ENCODE measurements at places on chromosomes 7 and 10.

GRCh38 chr10:10133281-10133680 is 884.4 kb upstream of the CELF2 start:
- DNase-seq, result no peak

GRCh38 chr7:45576249-45576929 is 2.2 kb downstream of the ADCY1 start:
- DNase-seq, result no peak

DNA sequence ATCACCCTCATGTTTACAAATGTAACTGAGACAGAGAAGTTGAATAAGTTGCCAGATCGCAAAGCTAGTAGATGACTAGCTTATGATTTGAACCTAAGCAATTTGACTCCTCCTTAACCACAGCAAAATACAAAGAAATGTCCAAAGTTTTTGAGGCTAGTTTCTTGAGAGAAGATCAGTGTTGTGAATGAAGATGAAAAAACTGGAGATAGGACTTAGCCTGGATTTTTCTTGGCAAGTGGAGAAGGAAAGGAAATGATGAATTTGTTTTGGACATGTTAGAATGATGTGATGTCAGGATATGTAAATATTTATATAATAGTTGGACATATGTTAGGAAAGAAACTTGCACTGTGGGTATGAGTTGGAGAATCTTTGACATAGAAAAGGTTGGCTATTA is 149.8 kb downstream of the LSMEM1 start:
- DNase-seq, result no peak

DNA sequence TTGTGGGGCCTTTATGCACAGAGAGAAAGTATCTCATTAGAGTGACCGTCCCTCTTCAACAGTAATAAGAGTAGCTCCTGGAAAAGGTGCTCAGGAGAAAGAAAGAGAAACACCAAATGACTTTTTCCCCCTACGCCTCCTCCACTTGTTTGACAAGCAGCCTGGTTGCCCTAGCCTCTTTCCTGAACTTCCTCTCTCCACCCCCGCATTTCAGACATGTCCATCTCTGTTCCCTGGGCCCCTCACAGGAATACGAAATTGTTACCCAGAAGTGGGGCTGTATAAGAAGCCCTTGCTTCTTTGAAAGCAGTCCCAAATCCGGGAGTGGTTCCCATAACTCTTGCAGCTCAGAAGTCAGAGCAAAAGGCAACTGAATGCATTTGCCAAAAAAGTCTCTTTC is 119.6 kb upstream of the ADO start:
- DNase-seq, result no peak

DNA sequence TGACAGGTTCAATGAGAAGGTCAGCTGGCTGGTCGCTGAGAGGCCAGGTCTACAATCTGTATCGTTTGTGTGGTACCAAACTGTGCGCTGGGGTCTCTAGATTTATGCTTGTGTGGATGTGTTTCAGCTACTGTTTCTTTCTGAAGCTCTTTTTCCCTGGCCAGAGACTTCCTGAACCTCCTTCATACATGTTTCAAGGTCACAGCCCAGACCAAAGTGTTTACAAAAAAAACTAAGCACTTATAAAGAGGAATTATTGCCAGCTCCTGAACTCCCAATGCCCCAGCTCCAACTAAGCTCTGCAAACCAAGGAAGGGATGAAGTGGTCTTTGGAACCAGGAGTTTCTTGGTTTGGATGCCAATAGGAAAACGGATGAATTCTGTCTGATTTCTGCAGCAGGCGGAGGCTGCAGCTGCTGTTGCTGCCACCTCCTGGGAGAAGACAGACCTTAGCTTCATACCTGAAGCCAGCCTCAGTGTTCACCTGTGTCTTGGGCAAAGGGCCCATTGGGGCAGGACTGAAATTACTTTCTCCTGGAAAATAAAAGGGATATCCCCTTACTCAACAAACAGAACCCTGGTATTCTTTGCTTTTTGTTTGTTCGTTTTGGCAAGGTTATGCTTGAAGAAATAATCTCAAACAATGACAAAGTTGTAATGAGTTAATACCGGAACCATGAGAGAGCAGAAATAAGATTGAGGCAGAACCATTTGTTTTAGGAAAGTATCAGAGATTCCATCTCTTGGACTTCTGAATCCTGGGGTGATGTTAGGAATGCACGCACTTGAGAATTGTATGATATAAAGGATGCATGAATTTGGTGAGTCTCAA is 24.6 kb upstream of the MKLN1 start:
- DNase-seq, result peak; percentile 48

- no peak for DNase-seq
Observed at GRCh38 chr10:62559481-62560200, 185.5 kb downstream of the ZNF365 start.

- no peak for DNase-seq
Observed at GRCh38 chr10:70583669-70584037, 18.9 kb downstream of the PRF1 start.

DNA sequence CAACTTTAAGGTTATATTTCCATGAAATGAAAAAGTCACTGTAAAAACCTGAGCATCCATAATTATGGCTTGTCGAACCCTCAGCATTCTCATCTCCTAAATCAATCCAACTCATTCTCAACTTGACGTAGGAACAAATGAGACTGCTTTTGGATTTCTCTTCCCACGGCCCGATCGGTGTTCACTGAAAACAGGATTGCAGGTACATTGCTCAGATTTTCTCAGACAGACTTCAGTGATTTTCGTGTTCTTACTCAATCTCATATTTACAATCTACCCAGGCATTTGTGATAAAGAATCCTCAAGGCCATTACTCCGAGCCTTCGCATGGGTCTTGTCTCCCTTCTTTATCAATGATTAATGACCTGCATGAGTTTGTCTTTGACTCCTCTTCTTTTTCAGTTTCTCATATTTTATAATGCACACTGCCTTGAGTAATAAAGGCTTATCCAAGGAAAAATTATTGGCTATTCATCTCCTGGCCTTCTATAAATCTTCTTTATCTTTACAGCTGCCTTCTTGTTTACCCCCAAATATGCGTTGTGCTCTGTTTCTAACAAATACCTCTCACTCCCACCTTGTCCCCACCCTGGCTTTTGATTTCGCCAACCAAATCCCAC is 90.4 kb upstream of the MYO3A start:
- DNase-seq, result no peak

DNA sequence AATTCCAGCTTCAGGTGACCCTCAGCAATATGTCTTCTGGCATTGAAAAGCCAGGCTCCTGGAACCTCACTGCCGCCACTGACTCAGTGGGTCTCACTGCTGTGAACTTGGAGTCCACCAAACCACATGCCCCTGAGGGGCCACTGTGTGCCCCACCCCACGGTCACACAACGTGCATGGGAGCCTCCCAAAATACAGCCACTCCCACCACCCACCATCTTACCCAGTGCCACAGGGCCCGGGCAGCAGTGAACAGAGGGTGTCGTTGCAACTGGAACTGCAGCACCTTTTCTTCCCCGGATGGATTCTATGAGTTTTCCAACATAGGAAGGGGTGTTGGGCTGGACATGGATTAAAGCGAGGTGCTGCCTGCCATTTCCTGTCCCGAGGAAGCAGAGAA is 60.1 kb downstream of the ASB13 start:
- DNase-seq, result no peak

DNA sequence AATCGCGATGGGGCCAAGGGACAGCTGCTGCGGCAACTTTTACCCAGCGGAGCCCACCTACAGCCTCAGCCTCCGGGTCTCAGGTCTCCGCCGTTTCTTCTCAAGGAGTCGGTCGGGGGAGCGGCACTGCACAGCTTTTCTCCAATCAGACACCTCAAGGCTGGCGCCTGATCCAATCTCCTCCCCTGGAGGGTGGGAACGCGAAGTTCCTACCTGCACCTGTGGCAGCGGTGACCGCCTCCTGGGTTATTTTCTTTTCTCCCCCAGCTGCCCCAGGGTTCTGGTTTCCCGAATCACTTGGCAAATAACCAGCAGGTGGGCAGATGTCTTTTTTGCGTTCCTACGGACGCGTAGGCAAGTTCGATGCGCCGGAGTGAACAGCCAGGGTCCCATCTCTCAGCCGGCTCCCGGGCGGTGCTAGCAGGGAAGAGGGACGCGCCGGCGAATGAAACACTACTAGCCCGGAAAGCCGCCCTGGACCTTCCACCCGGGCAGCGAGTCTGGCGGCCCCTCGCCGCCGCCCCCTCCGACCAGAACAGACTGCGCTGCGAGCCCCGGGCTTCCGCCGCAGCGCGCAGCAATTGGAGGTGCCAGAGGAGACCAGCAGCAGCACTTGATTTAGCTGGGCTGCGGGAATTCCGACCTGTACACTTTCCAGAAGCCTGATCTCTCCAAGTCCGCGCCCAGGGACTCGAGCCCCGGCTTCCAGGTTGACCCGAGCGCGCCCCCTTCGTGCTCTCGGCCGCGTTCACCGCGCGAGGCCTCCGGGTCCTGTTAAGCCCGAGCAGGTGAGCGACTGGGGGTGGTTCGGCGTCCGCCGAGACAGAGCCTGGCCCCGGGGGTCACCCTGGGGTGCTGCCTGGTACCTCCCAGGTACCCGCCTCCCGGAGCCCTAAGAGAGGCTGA is at the start of gene PRR15:
Gene PRR15, plus strand, starts transcription at position 246 of the 906 bp plus-strand sequence. CDS start 2,495 bp downstream, outside the sequence.
- DNase-seq, result no peak

DNA sequence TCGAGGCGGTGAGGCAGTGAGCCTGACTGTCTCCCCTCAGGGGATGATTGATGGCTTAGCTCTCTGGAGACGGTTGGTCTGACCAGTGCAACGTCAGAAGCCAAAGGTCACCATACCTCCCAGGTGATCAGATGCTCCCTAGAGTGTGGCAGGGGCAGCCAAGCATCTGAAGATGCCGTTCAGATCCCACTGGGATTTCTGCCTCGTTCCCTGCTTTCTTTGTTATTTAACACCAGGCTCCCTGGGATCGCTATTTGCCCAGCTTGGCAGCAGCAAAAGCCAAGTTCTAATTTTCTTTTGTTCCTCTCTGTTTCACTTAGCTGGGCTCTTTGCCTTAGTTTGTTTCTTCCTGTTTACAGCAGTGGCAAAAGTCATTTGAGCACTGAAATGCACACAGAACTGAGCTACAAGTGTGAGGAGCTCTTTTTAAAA is 53.5 kb upstream of the SVIL start:
- no peak for DNase-seq

GRCh38 chr7:25643286-25643685 is 415.0 kb upstream of the NPVF start:
- DNase-seq, result no peak

GRCh38 chr10:114611617-114612016 is 46.5 kb downstream of the ABLIM1 start:
- DNase-seq, result no peak

GRCh38 chr10:100007231-100008141 is 2.3 kb downstream of the DNMBP start:
- DNase-seq, result no peak

GRCh38 chr10:127525686-127526085 is 23.4 kb upstream of the NPS start:
- no peak for DNase-seq

DNA sequence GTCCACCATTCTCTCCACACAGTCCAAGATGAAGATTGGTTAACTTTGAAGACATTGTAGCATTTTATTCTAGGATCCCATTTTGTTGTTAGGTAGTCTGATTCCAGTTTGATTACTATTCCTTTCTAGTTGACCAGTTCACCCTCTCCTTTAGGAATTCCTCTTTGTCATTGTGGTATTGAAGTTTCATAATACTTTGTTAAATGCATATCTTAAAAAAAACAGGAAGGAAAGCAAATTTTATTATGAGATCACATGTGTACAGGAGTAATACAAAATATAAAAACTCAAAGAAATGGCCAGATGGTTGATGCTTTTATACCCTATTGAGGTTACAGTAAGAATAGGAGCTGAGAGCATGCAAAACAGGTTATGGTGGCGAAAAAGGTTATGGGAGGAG is 15.5 kb upstream of the SEMA3C start:
- no peak for DNase-seq

- DNase-seq, result no peak
Observed at GRCh38 chr10:609262-609658, 80.2 kb downstream of the DIP2C start.

GRCh38 chr10:129774736-129775401 is 189.2 kb downstream of the EBF3 start:
- no peak for DNase-seq

DNA sequence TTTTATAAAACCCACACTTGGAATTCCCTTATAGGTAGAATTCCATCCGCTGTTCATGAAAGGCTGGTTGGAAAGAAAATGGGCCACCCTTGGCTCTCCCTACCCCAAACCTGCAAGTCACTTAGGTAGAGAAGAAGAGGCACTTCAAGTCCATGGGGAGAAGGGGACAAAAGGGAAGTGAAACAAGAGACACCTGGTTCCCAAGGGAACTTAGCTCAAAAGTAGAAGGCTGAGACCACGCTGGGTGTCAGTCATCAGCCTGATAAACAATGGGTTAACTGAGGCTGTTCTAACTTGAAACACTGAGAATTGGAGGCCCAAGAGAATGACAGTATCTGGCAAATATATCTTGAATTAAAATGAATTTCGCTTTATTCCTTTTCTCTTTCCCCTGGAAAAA is 330.8 kb upstream of the NFE2L3 start:
- peak; percentile 36 for DNase-seq

- DNase-seq, result no peak
Observed at GRCh38 chr7:28937103-28937502, 21.0 kb downstream of the TRIL start.

DNA sequence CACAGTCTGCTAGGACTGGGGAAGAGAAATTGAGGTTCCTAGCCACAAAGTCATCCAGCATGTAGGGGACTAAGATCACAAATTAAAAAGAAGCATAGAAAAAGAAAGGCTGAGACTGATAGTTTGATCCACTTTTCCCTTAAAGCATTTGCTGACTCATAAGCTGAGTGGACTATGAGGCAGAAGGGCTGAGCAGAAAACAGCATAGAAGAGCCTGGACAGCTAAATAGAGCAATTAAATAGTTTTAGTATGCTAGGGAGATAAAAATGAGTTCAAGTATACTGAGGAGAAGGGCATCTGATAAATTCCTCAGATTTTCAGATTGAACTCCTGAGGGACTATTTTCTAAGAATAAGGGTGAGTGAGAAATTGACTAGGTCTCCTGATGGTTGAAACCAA is 155.9 kb upstream of the EGR2 start:
- no peak for DNase-seq

GRCh38 chr10:104842704-104843103 is 201.6 kb downstream of the SORCS3 start:
- DNase-seq, result no peak

DNA sequence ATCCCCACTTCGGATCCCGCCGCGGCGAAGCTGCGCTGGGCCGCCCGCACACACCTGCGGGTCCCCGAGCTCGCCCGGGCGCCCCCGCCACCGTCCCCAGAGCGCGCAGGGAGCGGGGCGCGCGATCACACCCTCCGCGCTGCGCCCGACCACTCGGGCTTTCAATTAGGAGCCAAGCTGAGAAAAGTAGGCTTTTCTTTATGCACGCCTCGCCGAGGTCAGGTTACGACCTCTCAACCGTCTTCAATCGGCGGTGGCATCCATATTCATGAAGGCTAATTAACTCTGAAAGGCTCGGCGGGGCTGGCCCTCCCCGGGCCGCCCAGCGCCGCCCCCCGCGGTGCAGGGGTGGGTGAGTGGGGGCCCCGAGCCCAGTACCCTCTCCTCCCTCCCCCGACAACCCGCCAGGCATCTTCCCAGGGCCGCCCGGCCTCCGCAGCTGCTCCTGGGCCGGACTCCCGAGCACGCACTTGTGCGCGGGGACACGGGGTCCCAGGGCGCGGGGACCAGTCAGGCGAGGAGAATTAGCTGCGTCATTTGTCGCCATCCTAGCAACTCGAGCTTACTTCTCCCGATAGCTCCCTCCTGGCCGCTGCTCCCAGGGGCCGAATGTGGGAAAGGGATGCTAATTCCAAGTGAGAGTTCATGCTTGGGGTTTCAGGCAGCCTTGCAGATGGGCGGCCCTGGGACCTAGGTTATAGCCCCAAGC is 155.5 kb upstream of the LYZL2 start:
- DNase-seq, result peak; percentile 56

GRCh38 chr10:7634142-7634894 is 32.4 kb downstream of the ITIH5 start:
- DNase-seq, result no peak
